Activated naive CD4-positive, alpha-beta T cell (primary cell): ENCODE measurements at places on chromosomes 3 and 15.

DNA sequence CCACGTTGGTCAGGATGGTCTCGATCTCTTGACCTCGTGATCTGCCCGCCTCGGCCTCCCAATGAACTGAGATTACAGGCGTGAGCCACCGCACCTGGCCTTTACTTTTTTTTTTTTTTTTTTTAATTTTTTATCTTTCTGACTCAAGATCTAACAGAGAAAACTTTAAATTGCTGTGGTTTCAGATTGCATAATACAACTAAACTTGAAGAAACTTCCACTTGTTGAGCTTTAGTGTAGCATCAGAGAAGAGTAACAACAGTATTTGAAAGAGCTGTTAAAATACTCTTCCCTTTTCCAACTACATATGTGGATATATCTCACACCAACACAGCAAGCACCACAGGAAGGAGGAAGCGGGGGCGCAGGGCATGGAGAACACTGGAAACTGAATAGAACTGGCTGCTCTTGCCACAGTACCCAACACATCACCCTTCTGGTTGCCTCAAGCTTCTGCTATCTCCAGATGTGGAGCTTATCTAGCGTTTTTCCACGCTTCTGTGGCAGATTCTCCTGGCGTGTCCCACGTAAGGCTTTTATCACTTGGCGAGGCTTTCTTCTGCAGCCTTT lies 45.4 kb downstream of the MAP6D1 start:
- no peak for DNase-seq

- DNase-seq, result no peak
These were observed 37.1 kb downstream of the SLC12A8 start for GRCh38 chr3:125175295-125176078.

DNA sequence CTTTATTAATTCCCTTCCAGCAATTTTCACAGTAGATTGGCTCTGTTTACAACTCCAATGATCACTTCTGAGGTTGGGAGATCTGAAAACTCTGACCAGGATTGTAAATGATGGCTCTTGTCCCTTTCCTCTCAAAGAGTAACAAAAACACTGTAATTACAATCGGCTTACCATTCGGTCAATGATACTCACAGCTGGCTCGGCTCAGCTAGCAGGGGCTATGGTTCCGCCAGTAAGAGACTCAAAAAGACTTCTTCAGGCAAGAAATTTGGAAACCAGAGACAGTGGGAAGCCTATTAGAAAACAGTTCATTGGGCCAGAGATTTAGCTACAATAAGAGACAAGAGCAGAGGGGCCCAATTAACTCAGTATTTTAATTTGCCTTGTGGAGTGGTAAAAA lies 96.6 kb downstream of the LRRC3B start:
- no peak for DNase-seq

DNA sequence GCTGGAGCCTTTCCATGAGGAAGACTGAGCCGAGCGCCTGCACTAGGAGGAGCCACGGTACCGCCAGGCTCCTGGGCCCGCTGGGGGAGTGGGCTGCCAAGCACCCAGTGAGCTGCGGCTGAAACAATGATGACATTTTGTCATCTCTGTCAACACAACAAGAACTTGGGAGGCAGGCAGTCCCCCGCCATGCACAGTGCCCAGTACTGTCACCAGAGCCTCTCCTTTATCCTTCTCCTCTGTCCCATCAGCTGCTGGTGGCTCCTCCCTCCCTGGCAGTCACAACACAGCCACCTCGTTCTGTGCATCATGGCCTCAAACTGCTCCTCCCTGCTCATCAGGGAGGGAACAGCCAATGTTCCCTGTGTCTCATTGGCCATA lies 34.0 kb upstream of the PCSK6 start:
- DNase-seq, result no peak

DNA sequence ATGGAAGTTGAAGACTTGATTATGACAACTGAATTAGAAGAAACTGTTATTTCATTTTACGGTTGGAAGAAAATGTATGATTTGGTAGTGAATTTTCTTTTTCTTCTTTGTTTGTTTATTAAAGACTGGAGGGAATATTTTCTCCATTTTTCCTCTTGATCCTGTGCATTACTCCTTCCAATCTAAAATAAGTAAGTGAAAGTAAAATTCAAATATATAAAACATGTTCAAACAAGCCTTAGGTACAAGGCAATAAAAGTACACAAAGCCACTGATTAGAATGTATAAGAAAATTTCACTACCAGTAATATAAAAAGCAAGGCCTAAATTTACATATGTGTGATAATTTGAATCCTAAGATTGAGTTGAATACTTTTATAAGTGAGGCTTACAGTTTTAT lies 181.2 kb upstream of the MME start:
- DNase-seq, result no peak
